Stimulated activated CD4-positive, alpha-beta T cell treated with anti-CD3 and anti-CD28 coated beads, TNF-alpha, amount 100 ng/mL, for 4 hours (primary cell): ENCODE measurements at places on chromosomes 2 and 18.

DNA sequence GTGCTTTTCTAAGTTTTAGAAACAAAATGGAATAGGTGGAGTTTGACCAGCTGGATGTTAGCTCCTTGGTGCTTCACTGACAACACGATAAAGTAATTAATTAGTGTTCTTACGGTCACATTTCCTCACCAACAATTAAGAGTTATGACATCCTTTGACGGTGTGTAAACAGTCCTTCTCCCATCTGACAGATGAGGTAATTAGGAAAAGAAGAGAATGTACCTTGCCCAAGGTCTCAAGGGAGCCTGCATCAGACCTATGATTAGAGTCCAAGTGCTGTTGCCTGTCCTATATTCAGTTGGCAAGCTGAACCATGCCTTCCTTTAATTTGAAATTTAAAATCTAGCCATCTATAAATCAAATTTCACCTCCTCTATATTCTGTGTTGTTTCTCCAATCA is 48.3 kb upstream of the STK17B start:
- no peak for DNase-seq

GRCh38 chr18:47696870-47697269 is 233.6 kb downstream of the SMAD2 start:
- no peak for DNase-seq

GRCh38 chr18:76958692-76959341 is 136.5 kb downstream of the ZNF236 start:
- no peak for DNase-seq

GRCh38 chr2:81206216-81206615 is 901.7 kb upstream of the LRRTM1 start:
- DNase-seq: no peak

- no peak for DNase-seq
Measured at GRCh38 chr2:120769076-120769786, 33.6 kb downstream of the GLI2 start.

DNA sequence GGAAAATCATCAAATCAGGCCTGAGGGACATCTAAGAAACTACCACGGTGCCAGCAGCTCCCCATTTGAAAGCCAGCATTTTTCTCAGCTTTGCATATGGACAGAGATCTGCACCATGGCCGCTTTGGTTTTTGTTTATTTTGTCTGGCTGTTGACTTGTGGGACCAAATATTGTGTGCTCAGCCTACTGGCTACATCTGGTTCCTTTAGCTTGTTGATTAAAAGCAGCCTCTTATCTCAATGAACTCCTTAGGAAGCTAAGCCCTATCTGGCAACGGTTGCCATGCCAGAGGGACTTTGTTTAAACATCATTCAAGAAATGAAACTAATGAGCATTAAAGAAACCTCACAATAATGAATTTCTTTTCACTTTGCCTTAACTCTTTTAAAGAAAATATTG is 32.4 kb upstream of the CCDC150 start:
- no peak for DNase-seq

- DNase-seq: no peak
Measured at GRCh38 chr2:45707006-45707405, 55.5 kb downstream of the PRKCE start.

DNA sequence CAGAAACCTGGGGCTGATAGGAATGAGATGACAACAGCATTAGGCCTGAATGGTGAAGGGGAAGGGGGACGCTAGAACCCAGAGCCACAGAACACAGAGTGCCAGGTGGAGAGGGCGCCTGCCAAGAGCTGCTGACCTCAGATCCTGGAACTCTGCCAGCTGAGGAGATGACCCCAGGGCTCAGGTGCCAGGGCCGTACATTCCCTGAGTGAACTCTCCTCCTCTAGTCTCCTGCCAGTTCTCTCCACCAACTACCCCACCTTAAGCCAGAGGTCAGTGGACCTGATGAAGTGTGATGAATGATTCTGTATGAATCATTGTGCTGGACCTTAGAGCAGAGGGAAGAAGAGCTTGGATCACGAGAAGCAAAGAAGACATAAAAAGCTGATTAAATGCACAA is 1582.2 kb upstream of the ACVR2A start:
- no peak for DNase-seq

DNA sequence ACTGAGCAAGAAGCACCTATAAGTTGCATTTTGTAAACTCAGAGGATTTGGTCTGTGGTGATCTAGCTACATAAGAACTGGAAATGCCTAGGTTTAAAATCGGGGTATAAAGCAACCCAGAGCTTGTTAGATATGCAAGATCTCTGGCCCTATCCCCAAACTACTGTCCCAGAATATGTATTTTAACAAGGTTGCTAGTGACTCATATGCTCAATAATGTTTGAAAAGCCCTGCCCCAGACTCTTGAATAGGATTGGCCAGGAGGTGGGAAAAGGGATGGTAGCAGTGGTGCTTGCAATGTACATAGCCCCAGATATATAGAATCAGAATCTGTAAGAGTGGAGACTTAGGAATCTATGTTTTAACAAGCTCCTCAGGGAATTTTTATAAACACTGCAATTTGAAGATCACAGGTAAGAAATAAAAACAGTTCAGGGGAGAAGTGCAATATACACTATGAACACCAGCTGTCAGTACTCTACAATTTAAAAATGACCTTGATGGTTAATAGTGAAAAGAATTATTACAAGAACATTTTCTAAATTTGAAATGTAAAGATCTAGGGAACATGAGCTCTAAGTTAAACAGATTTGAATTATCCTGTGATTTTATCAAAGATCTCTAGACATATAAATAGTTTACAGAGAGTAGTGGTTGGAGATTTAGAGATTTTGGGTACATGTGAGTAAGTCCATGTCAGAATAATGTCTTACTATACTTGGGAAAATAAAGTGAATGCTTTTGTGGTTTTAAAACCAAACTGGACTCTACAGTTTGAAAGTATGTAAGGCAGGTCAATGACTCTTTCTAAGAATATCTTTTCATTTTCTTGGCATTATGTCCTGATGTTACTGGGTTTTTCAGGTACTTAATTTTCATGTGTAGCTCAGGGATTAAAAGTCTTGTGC is 7.7 kb upstream of the MMADHC start:
- DNase-seq: no peak

GRCh38 chr18:3704556-3705344 is 254.8 kb downstream of the TGIF1 start:
- no peak for DNase-seq

DNA sequence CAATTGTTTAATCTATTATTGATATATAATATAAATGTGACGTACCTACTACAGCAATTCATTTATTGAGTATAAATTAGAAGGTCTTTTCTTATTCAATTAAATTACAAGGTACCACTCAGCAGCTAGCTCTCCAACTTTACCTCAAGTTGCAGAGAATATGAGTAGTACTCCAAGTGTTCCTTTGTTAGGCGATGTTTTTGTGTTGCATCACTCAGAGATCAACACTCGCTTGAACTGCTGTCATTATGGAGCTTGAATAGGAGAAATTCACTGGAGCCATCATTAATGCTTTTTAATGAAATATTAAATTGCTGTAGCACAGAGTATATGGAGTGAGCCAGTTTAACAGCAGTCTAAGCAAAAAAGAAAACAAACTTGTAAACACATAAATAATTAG is 320.0 kb downstream of the FSIP2 start:
- DNase-seq: no peak

DNA sequence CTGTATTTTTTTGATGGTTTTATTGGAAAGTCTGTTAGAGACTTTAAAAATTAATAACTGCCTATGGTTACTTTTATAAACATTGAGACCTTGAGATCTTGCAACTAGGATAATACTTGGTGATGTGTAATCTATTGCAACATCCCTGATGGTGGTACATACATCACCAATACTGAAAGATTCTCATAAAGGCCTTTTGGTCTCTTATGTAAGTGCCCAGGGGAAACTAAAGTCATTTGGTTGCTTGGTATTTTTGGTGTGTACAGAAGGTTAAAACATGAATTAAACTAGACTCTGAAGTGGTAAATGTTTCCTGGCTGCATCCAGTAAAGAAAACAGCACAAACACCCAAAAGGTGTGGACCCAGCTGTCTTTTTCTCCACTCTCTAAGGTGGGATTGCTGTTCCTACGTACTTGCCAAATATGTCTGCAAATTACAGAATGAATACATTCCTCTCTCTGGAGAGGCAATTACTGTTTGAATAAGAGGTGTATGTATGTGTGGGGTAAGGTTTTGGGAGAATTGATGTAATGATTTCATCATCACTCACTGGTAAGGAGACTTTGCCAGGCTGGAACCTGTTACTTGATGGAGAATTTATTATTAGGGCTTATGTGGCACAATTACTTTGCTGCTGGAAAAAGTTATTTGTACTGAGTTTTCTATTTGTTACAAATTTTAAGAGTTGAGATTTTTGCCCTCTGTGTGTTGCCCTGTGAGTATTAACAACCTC is 3.6 kb downstream of the B3GNT2 start:
- no peak for DNase-seq

GRCh38 chr2:105674401-105674800 is 70.3 kb upstream of the NCK2 start:
- no peak for DNase-seq

GRCh38 chr2:120693121-120693520 is 42.5 kb upstream of the GLI2 start:
- no peak for DNase-seq

- no peak for DNase-seq
Measured at GRCh38 chr2:75710220-75710576, 517 bp downstream of the GCFC2 start.

GRCh38 chr2:161265874-161266273 is 42.4 kb upstream of the PSMD14 start:
- no peak for DNase-seq

DNA sequence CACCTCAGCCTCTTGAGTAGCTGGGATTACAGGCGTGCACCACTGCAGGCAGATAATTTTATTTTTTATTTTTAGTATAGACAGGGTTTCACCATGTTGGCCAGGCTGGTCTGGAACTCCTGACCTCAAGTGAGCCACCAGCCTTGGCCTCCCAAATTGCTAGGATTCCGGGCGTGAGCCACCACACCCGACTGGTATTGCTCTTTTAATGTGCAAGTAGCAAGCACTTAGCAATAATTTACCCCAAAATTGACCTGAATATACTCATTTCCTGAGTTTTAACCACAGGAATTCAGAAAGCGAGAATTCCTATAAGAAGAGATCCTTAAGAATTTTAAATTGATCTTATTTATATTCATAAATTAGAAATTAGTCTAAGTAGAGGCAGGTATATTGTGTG is 169.1 kb downstream of the CDH2 start:
- no peak for DNase-seq

- no peak for DNase-seq
Measured at GRCh38 chr2:128354161-128354560, 35.5 kb upstream of the HS6ST1 start.

- no peak for DNase-seq
Measured at GRCh38 chr2:20608666-20609348, 42.1 kb downstream of the HS1BP3 start.

DNA sequence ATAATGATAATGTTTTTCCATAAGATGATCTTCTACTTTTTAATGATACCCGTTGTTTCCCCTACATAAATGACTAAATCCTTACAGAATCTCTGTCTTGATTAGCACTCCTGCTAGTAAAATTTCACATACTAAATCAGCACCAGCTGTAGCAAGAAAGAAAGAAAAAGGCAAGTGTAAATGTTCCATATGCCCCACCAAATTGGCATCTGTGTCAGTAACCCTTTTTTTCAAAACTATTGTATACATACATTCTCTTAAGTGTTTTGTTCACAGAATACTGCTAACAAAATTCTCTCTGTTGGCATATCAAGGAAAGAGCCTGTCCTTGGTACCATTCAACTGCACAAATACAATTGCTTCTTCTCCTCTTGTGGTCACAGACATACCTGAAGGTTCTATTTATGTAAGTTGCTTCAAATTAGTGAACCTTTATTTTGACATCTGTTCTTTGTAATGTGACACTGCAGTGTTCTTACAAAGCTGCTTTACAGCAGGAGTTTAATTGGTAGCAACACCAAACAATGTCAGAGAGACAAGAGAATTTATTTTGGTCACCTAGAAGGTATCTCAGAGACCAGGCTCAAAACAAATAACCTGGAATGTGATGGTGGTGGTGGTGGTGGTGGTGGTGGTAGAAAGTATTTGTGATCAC is 641.9 kb downstream of the ZEB2 start:
- DNase-seq: no peak

GRCh38 chr2:120303177-120303576 is 42.8 kb upstream of the INHBB start:
- DNase-seq: no peak

DNA sequence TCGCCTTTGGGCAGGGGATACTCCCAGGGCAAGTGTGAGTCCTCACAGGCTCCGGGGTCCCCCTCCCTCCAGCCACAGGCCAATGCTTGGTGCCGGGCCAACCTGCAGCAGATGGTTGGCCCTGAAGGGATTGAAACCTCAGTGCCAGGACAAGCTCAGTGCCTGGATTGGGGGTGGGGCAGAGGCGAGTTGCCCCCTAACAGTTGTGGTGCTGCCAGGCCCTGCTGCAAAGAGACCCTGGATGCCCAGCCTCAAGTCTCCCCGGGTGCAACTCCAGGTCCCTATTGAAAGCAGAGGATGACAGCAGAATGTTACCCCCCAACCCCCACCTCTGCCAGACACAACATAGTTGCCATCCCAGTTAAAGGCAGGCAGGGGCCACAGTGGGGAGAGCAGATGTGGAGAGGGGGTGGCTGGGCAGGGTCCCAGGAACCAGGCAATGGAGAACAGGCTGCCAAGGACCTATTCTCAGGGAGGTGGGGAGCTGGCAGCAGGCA is 9.5 kb upstream of the RNF103 start:
- DNase-seq: no peak
